Posterior vena cava (tissue), 2 donors: ENCODE measurements at places on chromosomes 7 and 10. TPM values are rescaled to one million over a fixed set of nuclear protein-coding genes. Genes with fewer than 3 reads are reported as not detected.

DNA sequence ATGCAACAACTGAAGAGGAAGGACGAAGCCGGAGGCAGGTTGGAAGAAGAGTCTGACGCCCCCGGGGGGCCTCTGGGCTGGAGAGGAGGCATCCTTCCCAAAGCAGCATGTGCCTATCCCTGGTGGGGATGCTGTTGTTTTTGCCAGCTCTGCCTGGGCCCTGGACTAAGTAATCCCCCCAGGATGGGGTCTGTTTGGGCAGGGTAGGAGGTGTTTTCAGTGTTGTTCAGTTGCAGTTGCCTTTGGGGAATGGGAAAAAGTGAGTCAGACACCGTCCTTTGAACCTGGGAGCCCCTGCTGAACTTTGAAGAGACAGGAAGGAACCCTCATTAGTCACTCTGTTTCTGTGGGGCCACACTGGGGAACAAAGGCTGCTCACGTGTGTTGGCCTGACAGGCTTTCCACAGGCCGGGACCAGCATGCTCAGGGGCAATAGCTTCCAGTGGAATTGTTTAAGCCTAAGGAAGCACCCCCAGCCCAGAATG, 35.2 kb upstream of the GDF10 start:
- DNase-seq: peak; percentile 59

GRCh38 chr7:69205581-69205980, 392.7 kb upstream of the AUTS2 start:
- DNase-seq: no peak

DNA sequence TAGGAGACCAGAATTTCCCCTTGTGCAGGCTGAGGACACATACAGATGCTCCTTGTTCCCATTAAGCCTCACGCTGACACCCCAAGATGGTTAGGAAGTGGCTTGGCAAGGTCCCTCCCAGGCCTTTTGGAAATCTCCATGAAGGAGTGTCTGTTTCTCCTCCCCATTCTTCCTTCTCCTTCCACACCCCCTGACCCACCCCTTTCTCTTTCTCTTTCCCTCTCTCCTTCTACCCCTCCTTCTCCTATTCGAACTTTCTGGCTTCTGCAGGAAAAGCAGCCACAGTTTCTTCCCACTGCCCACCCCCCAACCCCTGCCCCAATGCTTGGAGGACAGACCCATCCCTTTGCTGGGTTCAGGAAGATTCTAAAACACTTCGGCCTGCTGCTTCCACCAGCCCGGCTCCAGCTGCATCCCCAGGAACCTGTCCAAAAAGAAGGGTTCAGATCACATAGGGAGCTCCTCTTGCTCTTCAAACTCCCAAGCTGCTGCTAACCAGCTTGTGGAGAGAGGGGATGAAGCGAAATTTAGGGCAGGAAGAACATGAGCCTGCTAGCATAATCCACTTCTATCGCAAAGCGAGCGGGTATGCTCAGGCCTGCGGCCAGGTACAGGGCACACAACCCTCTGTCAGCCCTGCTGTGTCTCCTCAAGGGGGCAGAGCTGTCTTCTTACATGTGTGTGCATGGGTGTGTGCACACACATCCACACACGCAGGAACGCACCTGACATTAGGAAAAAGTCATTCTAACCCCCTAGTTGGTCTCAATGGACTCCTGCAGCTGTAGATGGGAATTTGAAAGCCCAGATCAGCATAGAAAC, 80.4 kb downstream of the PPP1R3C start:
- no peak for DNase-seq

- DNase-seq: no peak
Measured at GRCh38 chr7:131618391-131618790, 62.0 kb upstream of the PODXL start.

IL6 gene
- total RNA-seq: 65.6 TPM

PNLIPRP1 gene
- 1.1 TPM for total RNA-seq

- DNase-seq: no peak
Measured at GRCh38 chr10:31098046-31098445, 66.4 kb upstream of the ZNF438 start.

STRIP2 gene
- total RNA-seq: 0.28 TPM

DNA sequence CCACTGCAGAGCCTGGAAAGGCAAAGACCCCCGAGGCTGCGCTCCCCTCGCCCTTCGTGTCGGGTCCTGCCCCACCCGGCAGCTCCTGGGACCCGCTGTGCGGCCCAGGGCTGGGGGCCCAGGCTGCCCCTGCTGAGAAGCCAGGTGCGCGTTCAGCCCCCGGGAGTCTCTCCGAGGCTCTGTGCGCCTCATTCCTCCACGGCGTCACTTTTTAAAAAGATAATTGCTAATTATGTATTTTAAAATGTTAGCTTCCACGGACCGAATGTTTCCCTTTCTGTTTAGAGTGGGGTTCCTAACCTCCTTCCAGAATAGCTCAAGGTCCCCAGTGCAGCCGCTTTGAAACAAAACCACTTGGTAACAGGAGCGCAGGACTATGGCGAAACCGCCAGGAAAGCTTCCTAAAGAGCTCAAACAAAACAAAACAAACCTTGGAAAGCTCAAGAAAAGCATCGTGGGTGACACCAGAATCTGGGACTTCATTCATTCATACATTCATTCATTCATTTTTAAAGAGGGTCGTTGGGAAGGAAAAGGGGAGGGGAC, 45.6 kb downstream of the PDIA4 start:
- DNase-seq: peak; percentile 67

BMPER gene
- 5.6 TPM for total RNA-seq

GRCh38 chr7:3780525-3780924, 479.5 kb downstream of the SDK1 start:
- no peak for DNase-seq

MYH16 gene
- not detected for total RNA-seq

STEAP4 gene
- total RNA-seq: 124 TPM

GRCh38 chr10:20858292-20859124, 38.6 kb downstream of the NEBL start:
- DNase-seq: no peak

- peak; percentile 71 for DNase-seq
Measured at GRCh38 chr7:50676740-50677637, 105.7 kb downstream of the GRB10 start.

GRCh38 chr7:145016068-145016467, 180.2 kb upstream of the TPK1 start:
- DNase-seq: no peak

HECW1 gene
- total RNA-seq: 0.24 TPM

TNPO3 gene
- total RNA-seq: 27.9 TPM

DNA sequence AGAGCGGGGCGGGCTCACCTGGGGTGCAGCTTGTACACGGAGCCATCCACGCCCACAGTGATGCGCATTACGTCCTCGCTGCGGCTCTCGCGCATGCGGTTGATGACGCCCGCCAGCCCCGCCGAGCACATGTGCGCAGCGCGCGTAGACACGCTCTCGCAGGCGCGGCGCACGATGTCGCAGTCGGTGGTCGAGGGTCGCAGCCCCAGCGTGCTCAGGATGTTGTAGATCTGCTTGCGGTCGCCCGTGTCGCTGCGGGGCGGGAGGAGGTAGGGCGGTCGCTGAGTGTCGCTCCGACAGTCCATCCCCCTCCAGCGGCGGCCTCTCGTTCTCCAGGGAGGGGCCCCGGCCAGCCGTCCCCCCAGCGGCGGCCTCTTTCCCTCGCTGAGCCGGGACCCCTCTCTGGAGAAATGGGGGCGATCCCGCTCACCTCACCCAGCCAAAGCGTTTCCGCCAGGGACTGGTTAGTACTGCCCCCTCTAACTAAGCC, 4.4 kb upstream of the MYL7 start:
- DNase-seq: peak; percentile 73
